ENCODE measurements at places on chromosomes 11 and 22.

DNA sequence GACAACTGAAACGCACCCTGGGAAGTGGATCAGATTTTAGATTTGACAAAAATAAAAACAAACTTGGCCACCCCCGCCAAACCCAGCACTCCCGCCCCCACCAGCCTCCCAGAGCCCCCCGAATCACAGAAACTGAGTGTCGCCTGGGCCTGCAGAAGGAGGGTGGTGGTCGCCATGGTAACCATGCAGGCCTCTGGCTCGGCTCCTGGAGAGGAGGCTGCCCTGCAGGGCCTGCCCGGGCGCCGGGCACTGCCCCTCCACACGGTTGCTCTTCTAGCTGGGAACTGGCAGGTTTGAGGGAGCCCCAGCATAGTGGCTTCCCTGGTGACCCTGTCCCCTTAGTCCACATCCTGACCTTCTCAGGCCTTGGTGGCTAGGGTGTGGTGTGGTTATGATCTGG, 19.3 kb downstream of the CACNA1I start:
- DNase-seq, result no peak

DNA sequence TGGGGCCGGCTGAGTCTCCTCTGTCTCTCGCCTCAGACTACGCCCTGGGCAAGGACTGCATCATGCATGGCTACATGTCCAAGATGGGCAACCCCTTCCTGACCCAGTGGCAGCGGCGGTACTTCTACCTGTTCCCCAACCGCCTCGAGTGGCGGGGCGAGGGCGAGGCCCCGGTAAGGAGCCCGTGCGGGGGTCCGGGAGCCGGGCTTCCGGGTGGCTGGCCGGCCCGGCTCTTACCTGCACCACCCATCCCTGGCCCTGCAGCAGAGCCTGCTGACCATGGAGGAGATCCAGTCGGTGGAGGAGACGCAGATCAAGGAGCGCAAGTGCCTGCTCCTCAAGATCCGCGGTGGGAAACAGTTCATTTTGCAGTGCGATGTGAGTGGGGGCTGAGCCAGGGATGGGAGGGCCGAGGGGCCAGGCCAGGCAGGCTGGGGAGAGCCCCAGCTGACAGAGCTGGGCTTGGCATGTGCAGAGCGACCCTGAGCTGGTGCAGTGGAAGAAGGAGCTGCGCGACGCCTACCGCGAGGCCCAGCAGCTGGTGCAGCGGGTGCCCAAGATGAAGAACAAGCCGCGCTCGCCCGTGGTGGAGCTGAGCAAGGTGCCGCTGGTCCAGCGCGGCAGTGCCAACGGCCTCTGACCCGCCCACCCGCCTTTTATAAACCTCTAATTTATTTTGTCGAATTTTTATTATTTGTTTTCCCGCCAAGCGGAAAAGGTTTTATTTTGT, 4.1 kb upstream of the ANKRD13D start:
- DNase-seq, result no peak

- no peak for DNase-seq
These were observed 3.0 kb upstream of the CEND1 start for GRCh38 chr11:792873-793272.

GRCh38 chr11:28461338-28461737, 353.1 kb downstream of the METTL15 start:
- DNase-seq, result no peak

DNA sequence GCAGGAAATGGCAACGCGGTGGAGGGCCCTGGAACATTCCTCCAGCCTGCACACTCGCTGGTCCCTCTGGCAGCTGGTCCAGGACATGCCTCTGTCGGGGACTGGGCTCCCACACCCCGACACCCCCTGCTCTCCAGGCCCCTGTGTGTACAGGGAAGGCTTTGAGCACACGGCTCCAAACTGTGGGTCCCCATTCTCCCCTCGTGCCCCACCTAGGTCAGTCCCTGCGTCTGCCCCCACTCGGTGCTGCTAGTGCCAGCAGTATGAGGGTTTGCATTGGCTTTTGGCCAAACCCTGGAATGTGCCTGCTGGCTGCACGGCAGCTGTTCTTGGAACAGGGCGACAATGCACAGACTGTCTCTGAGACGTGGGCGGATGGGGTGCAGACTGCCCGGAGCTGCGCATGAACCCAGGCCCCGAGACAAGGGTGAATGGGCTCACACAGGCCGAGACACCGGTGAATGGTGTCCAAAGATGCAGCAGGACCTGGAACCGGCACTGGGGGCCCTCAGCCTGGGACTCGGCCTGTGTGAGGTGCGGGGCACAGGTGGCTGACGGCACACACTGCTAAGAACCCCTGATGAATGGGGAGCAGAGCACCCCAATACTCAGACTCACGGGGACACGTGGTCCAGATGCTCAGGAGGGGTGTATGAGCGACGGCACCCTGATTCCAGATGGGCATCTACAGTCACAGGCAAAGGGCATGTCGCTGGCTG, 7.5 kb upstream of the SYT8 start:
- no peak for DNase-seq

GRCh38 chr22:29202212-29203192, 3.2 kb upstream of the EMID1 start:
- DNase-seq, result peak; percentile 25

DNA sequence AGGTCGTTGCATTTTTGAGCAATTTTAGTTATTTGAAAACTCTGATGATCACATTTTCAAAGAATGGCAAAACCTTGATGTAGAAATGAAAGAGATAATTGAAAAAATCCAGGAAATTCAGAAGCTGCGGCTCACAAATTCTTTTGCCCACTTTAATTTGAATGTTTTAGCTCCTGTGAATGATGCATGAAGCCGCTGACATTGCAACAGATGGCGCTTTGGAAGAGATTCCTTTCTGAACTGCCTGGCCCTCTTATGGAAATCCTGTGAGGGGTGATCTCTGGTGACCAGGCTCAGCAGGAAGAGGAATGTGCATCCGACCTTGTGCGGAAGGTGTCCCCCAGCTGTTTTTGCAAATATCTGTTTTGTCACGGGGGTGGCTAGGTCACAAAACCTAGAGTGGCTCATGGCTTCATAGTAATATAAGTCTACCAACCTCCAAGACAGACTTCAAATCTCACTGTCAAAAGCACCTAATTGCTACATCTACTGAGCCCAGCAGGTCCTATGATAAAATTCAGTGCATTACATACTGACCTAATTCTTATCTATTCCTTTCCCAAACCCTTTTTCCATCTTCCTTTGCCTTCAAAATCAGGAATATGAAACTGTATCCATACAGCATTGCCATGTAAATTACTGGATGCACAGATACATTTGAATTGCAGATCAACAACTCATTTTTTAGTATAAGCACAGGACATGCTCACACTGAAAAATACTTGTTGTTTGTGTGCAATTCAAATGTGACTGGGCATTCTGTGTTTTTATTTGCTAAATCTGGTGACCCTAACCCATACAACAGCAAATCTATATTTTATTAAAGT, 412.7 kb downstream of the ETS1 start:
- no peak for DNase-seq

GRCh38 chr11:19352072-19352770, 111.5 kb upstream of the E2F8 start:
- DNase-seq, result no peak

DNA sequence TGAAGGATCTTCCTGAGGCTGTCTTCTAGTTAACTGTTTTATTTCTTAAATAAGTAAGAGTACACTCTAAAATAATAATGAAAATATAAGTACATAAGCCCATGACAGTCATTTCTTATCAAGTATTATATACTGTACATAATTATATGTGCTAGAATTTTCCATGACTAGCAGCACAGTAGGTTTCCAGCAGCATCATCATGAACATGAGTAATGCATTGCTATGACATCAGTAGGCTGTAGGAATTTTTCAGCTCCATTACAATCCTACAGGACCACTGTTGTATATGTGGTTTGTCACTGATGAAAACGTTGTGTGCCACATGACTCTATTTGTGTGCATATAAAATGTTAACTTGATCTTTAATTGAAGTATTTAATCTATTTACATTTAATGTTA, 22.0 kb downstream of the ZNF202 start:
- no peak for DNase-seq

GRCh38 chr22:24536089-24536488, 18.8 kb downstream of the GUCD1 start:
- no peak for DNase-seq

GRCh38 chr11:2149460-2149859, 10.3 kb upstream of the IGF2 start:
- no peak for DNase-seq

DNA sequence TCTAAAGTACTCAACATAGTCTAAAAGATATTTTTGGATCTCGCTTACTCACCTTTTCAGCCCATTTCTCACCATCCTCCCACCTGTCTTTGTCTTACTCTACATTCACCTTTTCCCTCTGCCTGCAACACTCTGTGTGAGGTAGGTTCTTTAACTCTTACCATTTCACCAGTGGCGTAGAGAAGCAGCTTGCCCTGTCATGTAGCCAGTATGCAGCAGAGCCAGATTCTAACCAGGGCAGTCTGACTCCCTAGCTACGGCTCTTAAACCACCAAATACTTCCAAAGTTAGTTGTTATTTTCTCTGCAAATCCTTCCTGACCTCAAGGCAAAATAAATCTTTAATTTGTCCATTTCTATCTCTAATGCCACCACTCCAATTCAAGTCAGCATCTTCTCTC, 7.5 kb downstream of the ALG8 start:
- no peak for DNase-seq

DNA sequence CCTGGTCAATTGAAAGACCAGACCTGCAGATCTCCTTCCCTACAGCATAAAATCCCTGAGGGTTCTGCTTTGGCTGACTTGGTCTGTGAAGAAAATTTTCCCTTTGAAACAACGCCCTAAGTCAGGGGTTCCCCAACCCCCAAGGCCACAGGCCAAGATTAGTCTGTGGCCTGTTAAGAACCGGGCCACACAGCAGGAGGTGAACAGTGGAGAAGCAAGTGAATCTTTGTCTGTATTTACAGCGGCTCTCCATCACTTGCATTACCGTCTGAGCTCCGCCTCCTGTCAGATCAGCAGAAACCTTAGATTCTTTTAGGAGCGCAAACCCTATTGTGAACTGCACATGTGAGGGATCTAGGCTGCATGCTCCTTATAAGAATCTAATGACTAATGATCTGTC, 38.2 kb downstream of the CCDC83 start:
- DNase-seq, result no peak

DNA sequence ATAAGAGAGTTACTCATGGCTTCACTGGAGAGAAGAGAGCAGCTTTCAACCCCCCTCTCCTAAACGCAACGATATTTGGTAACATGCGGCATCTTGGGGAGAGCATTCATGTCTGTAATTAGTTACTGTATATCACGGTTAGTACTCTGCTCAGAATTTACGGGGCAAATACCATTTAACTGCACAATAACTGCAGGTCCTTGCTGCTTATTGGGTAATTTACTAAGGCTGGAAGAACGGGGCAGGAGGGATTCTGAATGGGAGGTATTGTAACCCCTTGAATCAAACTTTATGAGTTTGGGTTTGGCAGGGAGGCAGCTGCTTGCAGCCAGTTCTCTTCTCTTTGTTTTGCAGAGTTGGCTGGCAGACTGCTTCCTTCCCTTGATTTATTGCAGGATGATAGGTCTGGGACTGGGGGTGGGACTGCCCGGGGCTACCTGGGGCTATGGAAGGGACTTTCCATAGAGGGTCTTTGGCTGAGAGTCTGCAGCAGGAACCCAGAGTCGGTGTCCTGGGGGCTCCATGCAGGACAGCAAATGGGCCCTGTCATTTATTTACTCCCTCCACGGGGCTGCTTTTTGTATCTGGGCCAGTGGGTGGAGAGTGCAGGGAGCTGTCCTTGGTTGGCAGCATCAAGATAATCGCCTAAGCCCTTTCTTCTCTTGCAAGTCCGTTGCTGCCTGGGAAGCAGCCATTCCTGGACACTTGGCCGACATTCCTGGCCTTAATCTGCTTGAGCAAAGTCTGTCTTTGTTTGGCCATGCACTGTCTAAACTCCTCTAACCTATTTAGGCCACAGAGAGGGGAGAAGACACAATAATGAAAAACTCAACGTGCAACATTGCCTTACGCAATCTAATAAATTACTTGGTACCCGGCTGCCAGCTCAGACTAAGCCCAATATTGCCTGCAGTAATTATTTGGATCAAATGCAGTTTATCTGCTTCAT, 188.9 kb downstream of the ST3GAL4 start:
- no peak for DNase-seq

DNA sequence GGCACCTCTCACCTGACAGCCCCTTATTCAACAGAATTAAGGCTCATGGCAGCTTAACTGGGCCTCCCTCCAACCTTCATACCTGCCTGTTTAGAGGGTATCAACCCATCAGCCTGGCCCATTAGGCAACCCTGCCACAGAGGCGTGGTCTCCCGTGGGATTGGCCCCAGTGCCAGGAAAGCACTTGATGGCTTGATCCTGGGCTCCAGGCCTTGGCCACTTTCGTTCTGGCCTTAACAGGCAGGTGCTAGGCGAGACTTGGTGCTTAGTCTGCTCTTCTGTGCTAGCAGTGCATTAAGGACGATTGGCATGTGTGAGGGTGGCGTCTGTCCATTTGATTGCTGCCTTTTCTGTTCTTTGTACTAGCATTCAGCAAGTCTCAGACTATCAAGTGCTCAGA, 75.2 kb downstream of the CABIN1 start:
- DNase-seq, result no peak

GRCh38 chr11:99020352-99021225, at the start of gene CNTN5:
Gene CNTN5, plus strand, starts transcription at chr11:99020949.
- DNase-seq, result no peak

- no peak for DNase-seq
These were observed 421.8 kb upstream of the ANO3 start for GRCh38 chr11:25910086-25910485.

- DNase-seq, result no peak
These were observed 1.1 kb downstream of the USP35 start for GRCh38 chr11:78189851-78190250.

- no peak for DNase-seq
These were observed 5.1 kb upstream of the ENDOD1 start for GRCh38 chr11:95084509-95084908.

GRCh38 chr11:69008737-69009440, 4.2 kb downstream of the MRGPRF start:
- DNase-seq, result no peak

GRCh38 chr22:26041931-26042330, 127.3 kb upstream of the SEZ6L start:
- no peak for DNase-seq

GRCh38 chr22:30573594-30574094, 821 bp downstream of the GAL3ST1 start:
- DNase-seq, result no peak

Measured in stimulated activated CD8-positive, alpha-beta memory T cell treated with anti-CD3 and anti-CD28 coated beads, Interleukin-12 subunit alpha, Interleukin-12 subunit beta, amount 100 ng/mL, for 4 hours (primary cell).